ENCODE measurements at places on chromosomes 2 and 18. TPM values are rescaled to one million over a fixed set of nuclear protein-coding genes. Genes with fewer than 3 reads are reported as not detected.

The SLC30A3 gene
- total RNA-seq: not detected

The RAD51AP2 gene
- total RNA-seq: not detected

The CCBE1 gene
- 207 TPM for total RNA-seq

The KCTD1 gene
- total RNA-seq: 14.8 TPM

The GREB1L gene
- 8.3 TPM for total RNA-seq

The BARD1 gene
- 9.7 TPM for total RNA-seq

The TMEM247 gene
- not detected for total RNA-seq

The IL36RN gene
- total RNA-seq: not detected

The SYT4 gene
- not detected for total RNA-seq

The FHOD3 gene
- total RNA-seq: 29.1 TPM

The AOX1 gene
- total RNA-seq: 64.7 TPM

The ADD2 gene
- not detected for total RNA-seq

The SUMO1 gene
- total RNA-seq: 131 TPM

The RESP18 gene
- total RNA-seq: not detected

The IL1R2 gene
- total RNA-seq: not detected

The AP1S3 gene
- 4.5 TPM for total RNA-seq

The FASTKD1 gene
- 20.4 TPM for total RNA-seq

The HOXD1 gene
- total RNA-seq: not detected

The NETO1 gene
- total RNA-seq: not detected

The PRKCE gene
- total RNA-seq: 12.5 TPM

The STARD6 gene
- 0.24 TPM for total RNA-seq

The CABLES1 gene
- total RNA-seq: 5.0 TPM

The SLC9A4 gene
- not detected for total RNA-seq

The CUL3 gene
- total RNA-seq: 67.9 TPM

The CXCR4 gene
- not detected for total RNA-seq

The NTSR2 gene
- total RNA-seq: not detected
